DND-41 (cell line): ENCODE measurements at places on chromosomes 7 and 10.

DNA sequence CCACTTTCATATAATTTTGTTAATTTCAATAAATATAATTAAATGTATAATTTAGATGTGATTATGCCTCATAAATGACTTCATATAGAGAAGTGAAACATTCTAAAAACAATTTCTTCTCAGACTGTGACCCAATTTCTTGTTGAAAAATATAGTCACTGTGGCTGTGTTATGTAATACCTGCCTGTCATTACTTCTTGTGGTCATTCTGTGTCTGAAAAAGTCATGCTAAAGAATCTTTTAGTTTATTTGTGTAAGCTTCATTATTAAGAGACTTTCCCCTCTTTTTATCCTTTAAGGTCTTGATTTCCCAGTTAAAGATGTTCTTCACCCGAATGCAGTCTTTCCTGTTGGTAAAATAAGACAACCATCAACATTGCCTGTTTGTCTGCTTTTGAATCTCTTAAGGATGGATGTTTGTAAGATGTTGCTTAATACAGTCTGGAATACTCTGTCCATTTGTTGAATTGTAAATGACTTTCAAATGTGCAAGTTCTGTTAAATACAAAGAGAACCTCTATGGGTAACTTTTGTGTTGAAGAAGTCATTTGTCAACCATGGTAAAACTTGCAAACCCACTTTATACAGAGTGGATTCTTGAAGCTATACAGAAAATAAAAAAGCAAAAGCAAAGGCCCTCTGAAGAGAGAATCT, 16.0 kb downstream of the KAT6B start:
- DNase-seq = no peak

GRCh38 chr10:29055101-29055500, 233.8 kb upstream of the LYZL1 start:
- DNase-seq = no peak

GRCh38 chr10:107341281-107341680, 176.8 kb upstream of the SORCS1 start:
- no peak for DNase-seq

- DNase-seq = no peak
These were observed 16.4 kb downstream of the ARL4A start for GRCh38 chr7:12703881-12704280.

DNA sequence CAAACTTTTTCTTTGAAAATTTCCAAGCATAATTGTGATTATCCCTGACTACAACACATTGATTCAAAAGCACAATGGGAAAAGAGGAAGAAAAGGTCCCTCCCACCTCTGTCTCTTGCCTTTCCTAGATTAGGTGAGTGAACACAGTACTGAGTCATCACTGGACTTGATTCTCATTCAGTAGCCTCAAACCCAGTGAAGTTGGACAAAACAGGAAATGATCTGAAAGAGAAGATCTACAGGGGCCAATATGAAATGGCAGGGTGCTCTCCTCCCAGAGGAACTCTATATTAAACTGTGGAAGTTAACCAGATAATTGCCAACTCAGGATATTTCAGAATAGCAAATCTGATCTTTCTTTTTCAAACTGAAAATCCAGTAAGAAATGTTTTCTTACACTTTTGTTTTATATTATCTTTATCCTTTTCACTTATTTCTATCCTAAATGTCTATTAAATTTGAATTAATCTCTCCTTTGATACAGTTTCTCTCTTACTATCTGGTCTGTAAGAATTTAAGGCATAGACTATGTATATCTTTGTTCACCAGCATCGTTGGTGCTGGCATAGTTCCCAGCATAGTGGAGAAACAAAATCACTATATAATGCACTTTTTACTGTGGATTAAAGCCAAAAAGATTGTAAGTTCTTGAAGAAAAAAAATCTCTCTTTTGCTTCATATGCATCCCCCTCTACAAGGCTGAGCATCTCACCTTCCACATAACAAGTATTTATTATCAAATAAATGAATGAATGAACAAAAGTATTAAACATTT, 41.4 kb upstream of the IKZF1 start:
- DNase-seq = no peak

GRCh38 chr10:76278811-76279460, 847.5 kb downstream of the LRMDA start:
- DNase-seq = no peak

- DNase-seq = no peak
These were observed 192.7 kb upstream of the LRGUK start for GRCh38 chr7:133934262-133934976.

GRCh38 chr7:24133691-24134090, 150.3 kb upstream of the NPY start:
- no peak for DNase-seq

- DNase-seq = no peak
These were observed 209.3 kb downstream of the SDK1 start for GRCh38 chr7:3510101-3511020.

DNA sequence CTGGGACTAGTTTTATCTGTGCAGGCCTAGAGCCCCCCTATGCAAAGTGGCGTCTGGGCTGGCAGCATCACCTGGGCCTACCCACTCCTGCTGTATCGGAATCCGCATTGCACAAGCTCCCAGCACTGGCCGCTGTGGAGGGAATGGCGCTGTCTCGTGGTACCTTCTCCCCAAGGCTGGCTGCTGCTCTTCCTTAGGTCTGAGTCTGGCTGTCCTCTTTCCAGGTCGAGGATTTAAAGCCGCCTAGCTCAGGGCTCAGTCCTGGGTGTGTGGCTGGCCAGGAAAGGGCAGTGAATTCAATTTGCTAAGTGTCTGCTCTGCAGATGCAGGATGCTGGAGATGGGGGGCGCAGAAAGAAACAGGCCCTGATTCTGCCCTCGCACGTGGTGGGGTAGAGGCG, 44.7 kb downstream of the MGMT start:
- no peak for DNase-seq

DNA sequence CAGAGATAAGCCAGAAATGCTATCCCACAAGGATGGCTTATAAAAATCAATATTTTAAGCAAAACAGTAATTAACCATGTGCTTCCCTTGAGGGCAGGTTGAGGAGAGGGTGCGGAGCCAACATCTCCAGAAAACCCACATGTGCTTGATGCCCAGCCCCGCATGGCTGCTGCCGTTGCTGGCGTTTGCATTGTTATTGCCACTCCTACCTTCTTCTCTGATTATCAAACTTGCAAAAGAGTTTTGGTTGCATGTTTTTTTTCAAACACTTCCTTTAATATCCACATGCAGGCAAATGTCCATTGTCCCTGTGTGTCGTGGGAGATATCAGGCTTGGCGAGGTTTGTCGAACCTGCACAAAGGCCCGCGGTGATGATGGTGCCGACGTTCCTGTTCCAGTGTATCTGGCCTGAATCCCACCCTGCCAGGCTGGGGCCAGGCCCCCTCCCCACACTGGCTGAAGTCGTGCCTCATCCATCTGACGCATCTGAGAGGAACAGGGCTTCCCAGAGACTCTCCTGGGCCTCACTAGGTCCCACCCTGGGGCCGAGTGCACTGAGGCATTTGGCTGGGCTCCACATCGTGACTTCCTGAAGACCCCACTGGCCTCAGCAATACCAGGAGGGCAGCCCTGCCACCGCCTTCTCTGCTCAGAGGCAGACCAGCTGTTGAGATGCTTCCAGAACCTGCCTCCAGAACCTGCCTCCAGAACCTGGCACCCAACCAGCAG, 40.9 kb downstream of the TCERG1L start:
- DNase-seq = no peak

DNA sequence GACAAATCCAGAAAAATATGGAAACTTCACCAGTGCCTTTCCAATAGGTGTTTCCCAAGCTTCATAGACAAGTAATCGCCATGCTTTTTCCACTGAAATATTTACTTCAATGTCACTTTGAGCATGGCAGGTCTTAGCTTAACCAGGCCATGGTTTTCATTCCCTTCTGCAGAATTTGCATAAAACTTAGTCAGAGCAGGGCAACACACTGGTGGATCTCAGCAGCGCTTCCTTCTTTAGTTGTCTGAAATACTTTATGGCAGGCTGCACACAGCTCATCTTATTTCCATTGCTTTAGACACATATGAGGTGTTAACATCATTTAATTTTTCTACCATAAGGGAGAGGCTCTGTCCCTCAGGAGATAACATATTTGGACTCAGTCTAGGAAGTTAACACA, 102.9 kb upstream of the AHR start:
- no peak for DNase-seq

- DNase-seq = no peak
These were observed 122.7 kb upstream of the TMEM72 start for GRCh38 chr10:44788147-44789129.

GRCh38 chr7:130189343-130189742, 15.9 kb downstream of the TMEM209 start:
- DNase-seq = no peak

DNA sequence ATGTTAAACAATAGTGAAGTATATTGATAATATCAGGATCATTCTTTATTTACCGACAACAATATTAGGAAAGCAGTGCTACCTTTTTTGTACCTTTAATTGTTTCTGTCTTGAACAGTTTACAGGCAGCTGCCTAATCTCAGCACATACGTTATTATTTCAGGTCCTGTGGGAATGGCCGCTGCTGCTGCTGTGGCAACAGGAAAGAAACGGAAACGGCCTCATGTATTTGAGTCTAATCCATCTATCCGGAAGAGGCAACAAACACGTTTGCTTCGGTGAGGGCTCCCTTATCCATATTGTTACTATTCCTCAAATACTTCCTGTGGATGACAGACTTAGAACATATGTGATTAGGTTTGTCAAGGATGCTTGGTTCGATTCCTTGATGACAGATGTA, 59.7 kb downstream of the NRF1 start:
- no peak for DNase-seq

DNA sequence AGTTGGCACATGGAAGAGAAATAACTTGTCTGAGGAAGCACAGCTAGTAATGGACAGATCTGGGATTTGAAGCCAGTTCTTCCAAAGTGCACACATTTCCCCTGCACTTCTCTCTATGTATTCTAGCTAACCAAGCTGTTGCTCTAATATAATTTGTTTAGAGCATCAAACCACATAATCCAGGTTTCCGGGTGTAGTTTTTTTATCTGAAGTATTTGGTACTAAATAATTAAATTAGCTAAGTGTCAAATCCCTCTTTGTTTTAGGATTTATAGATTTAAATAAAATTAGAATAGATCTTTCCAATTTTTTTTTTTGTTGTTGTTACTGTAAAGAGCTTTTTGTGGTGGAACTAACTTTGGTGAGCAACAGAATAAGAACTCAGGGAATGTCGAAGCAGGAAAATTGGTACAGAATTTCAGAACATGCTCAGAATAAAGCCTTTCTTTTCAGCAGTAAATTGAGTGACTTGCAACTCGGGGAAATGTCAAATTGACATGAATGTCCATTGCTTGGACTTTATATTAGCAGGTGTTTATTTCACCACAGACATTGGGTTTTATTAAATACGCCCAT, 33.7 kb downstream of the CAMK1D start:
- no peak for DNase-seq

DNA sequence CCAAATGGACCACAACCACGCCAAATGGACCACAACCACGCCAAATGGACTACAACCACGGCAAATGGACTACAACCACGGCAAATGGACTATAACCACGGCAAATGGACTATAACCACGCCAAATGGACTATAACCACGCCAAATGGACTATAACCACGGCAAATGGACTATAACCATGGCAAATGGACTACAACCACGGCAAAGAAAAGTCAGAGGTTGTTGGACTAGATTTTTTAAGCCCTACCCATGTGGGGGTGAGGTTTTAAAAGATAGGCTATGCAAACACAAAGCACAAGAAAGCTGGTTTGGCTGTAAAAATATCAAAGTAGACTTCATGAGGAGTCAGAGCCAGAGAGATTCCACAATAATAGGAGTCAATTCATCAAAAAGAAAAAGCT, 55.8 kb downstream of the NCAPG2 start:
- DNase-seq = no peak

GRCh38 chr7:70229242-70229641, 631.0 kb downstream of the AUTS2 start:
- no peak for DNase-seq

- DNase-seq = no peak
These were observed 662.0 kb upstream of the ANKRD30A start for GRCh38 chr10:36463390-36463789.

DNA sequence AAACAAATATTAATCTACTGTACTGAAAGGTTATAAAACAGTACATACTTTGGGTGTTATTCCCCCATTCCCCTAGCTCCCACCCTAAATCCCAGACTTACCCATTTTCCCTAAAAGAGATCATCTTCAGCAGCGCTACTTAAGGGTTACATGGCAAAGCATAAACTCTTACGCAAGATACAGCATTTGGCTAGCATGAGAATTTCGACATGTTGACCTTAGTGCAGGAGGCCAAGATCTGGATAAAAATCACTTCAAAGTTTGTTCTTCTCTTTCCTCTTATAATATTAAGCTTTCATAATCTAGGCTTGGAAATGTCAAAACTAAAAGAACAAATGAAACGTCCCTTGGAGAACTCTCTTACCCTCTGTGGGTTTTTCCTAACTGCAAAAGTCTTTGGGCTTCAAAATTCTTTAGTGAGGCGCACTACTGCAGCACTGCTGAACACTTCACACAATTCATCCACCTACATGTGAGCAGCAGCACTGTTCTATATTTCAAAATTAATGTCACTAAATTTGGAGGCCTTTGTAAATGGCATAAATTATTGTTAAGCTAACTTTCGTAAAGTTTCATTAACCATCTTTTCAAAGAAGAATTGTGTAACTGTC, 59.5 kb upstream of the PDLIM1 start:
- no peak for DNase-seq

DNA sequence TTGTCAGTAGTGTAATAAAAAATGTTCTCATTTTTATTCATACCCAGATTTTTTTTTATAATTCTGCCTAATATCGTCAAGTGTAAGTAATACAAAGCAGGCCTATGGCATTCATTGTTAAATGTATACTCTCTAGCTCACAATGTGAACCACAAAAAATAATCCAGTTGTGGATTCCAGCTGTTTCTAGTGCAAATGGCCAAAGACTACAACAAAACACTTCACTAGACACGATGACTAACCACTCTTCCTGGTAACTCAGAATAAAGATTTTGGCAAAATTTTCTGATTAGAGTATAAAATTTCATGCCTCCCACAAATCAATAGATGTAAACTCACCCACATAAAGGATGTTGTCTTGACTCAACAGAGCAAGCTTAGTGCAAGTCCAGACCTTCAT, 396.6 kb downstream of the DGKB start:
- no peak for DNase-seq

DNA sequence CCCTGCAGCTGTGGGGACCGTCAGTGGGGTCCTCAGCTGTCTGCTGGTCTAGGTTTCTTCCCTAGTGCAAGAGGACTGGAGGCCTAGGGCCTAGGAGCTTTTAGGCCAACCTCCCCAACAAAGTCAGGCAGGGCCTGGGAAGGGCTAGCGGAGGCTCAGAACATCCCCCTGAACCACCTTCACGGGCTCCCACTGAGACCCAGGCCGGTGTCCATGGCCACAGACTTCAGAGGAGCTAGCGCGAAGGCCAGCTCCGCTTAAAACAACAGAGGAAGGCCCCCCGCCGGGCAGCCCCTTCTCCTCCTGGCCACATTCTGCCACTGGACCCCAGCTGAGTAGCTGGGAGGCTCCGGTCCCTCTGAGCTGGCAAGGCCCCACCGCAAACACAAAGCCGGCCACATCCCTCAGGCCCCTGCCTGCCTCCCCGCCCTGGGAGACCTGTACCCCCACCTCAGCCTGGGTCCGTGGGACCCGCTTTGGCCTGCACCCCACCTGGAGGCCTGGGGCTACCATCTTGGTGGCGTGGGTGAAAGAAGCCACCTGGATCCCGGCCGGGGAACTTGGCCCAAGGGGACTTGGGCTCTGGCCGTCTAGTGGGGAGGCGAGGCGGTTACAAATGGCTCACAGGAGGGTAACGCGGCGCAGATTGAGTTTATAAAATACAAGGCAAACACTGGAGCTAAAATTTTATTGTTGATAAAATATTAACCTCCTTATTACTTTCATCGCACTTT, 5.4 kb upstream of the UNCX start:
- no peak for DNase-seq

GRCh38 chr7:64834989-64835388, 40.8 kb downstream of the ZNF138 start:
- DNase-seq = no peak
